WTC11 (cell line): ENCODE measurements at places on chromosomes 4 and X.

DNA sequence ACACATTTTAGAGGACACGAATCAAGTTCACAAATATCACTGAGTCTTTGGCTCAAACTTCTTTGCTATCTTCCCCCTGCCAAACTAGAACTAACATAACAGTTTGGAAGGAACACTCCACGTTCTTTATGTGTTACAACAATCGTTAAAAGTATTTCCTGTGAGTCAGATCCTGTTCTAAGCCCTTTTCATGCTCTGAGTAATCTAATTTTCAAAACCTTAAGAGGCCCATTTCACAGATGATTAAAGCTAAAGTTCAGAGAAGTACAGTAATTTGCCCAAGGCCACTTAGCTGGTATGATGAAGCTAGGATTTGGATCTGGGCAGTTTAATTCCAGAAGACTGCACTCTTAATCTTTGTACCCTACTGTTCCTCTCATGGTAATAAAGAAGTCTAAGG, 854.4 kb upstream of the INTU start:
- no peak overlapping the region for H3K4me3 ChIP-seq
- peaks cover 19% of the 10 kb centered on the region for H3K4me1 ChIP-seq
- H3K27me3 ChIP-seq, result no peaks in the 10 kb centered on the region
- peak overlapping the region; percentile 16; the same call in 1 of the 2 replicates for H3K27ac ChIP-seq

GRCh38 chr4:67459164-67459563, 86.1 kb downstream of the CENPC start:
- peaks cover 13% of the 10 kb centered on the region for H3K4me1 ChIP-seq
- peaks cover 14% of the 10 kb centered on the region for H3K36me3 ChIP-seq
- DNase-seq, result no peak
- H3K4me3 ChIP-seq, result no peak overlapping the region
- no peak overlapping the region for H3K27ac ChIP-seq
- H3K27me3 ChIP-seq, result no peaks in the 10 kb centered on the region

GRCh38 chr4:25209702-25210101, 24.1 kb upstream of the PI4K2B start:
- no peak for DNase-seq
- peak overlapping the region; percentile 8; the same call in 1 of the 2 replicates for H3K27ac ChIP-seq
- no peaks in the 10 kb centered on the region; the same call in 1 of the 2 replicates for H3K27me3 ChIP-seq
- H3K4me1 ChIP-seq, result peaks cover 23% of the 10 kb centered on the region

DNA sequence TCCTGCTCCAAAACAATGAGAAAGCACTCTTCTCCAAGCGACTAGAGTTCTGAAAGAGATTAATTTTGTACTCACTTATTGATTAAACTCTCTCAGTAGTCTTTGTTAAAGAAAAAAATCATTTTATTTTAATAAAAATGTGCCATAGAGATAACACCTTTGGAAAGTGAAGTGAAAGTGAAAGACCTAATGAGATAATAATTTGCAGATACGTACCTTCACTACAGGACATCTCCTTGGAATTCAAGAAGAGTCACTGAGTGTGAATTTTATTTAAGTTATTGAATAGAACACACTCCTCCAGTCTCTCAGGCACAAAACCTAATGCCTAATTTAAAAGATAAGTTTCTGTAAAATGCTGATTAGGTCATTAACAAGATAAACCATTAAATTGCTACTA, 1070.6 kb upstream of the GRID2 start:
- no peaks in the 10 kb centered on the region for H3K27me3 ChIP-seq
- DNase-seq, result no peak
- H3K36me3 ChIP-seq, result no peaks in the 10 kb centered on the region
- peaks cover 9% of the 10 kb centered on the region for H3K4me1 ChIP-seq

DNA sequence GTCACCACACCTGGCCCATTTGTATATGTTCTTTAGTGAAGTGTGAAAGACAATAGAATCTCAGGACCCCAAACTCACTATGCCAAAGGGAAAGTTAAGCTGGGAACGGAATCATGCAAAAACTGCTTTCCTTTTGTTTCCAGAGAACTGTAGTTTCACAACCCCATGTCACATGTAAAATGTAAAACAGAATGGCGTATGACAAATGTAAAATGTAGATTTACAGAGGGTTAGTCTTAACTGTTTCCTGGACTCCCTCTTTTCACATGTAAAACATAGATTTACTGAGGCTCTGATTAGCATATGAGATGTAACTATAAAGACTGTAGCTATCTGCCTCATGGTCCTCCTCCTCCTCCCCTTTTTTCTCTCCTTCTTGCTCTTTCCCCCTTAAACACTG, 66.3 kb downstream of the ABLIM2 start:
- peaks cover 3% of the 10 kb centered on the region for H3K27me3 ChIP-seq
- no peak overlapping the region for H3K27ac ChIP-seq
- no peak overlapping the region for H3K4me3 ChIP-seq
- no peak for DNase-seq
- H3K4me1 ChIP-seq, result 0 out of 2 replicates have a peak, but pooled peaks cover 2% of the 10 kb centered on the region

GRCh38 chr4:88503344-88503743, 20.2 kb downstream of the PYURF start:
- no peaks in the 10 kb centered on the region for H3K27me3 ChIP-seq
- no peak overlapping the region for H3K4me3 ChIP-seq
- H3K27ac ChIP-seq, result no peak overlapping the region
- H3K36me3 ChIP-seq, result no peaks in the 10 kb centered on the region
- DNase-seq, result no peak

DNA sequence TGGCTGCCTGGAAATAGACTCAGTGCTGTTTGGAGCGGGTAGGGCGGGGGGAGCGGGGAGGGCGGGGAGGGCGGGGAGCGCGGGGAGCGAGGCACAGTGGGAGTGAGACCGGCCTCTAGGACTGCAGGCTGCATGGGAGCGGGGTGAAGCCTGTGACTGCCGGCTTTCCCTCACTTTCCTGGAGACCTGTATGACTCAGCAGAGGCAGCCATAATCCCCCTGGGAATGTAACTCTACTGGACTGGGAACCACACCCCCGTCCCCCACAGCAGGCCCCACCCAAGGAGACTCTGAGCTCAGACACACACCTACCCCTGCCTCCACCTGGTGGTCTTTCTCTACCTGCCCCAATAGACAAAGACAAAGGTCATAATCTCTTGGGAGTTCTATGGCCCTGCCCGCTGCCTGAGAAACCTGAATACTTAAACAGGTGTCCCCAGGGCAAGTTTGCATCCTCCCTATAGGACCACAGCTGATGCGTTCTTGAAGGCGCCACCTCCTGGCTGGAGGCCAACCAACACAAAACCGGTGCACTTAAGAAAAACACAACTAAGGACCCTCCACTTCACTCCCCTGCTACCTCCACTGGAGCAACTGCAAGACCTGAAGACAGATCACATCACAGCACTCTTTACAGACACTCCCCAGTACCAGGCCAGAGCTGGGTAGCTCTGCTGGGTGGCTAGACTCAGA, 18.0 kb downstream of the HDAC8 start:
- H3K27ac ChIP-seq, result peak overlapping the region; percentile 95
- H3K27me3 ChIP-seq, result no peaks in the 10 kb centered on the region
- peak; percentile 69 for DNase-seq
- H3K4me1 ChIP-seq, result peaks cover 8% of the 10 kb centered on the region

- H3K27ac ChIP-seq, result peak overlapping the region; percentile 91
- H3K4me3 ChIP-seq, result peak overlapping the region; percentile 7; the same call in 1 of the 2 replicates
- no peaks in the 10 kb centered on the region for H3K27me3 ChIP-seq
- H3K4me1 ChIP-seq, result peaks cover 67% of the 10 kb centered on the region
- peak; percentile 48 for DNase-seq
Measured at GRCh38 chr4:7910952-7911578, 28.6 kb downstream of the AFAP1 start.

- no peak overlapping the region for H3K27ac ChIP-seq
- peaks cover 2% of the 10 kb centered on the region; the same call in 1 of the 2 replicates for H3K36me3 ChIP-seq
- H3K4me1 ChIP-seq, result peaks cover 4% of the 10 kb centered on the region; the same call in 1 of the 2 replicates
- DNase-seq, result no peak
- no peak overlapping the region for H3K4me3 ChIP-seq
Measured at GRCh38 chrX:40908857-40909475, 173.6 kb upstream of the MED14 start.

GRCh38 chr4:176953021-176953420, 160.3 kb upstream of the VEGFC start:
- DNase-seq, result no peak
- no peak overlapping the region for H3K27ac ChIP-seq
- no peak overlapping the region for H3K4me3 ChIP-seq
- peaks cover 24% of the 10 kb centered on the region for H3K36me3 ChIP-seq
- H3K4me1 ChIP-seq, result peaks cover 10% of the 10 kb centered on the region
- H3K27me3 ChIP-seq, result no peaks in the 10 kb centered on the region

- no peak overlapping the region for H3K27ac ChIP-seq
- no peak for DNase-seq
- peaks cover 36% of the 10 kb centered on the region for H3K4me1 ChIP-seq
- peaks cover 1% of the 10 kb centered on the region for H3K27me3 ChIP-seq
- no peak overlapping the region for H3K4me3 ChIP-seq
Measured at GRCh38 chr4:83910693-83911092, 374.8 kb downstream of the GPAT3 start.

DNA sequence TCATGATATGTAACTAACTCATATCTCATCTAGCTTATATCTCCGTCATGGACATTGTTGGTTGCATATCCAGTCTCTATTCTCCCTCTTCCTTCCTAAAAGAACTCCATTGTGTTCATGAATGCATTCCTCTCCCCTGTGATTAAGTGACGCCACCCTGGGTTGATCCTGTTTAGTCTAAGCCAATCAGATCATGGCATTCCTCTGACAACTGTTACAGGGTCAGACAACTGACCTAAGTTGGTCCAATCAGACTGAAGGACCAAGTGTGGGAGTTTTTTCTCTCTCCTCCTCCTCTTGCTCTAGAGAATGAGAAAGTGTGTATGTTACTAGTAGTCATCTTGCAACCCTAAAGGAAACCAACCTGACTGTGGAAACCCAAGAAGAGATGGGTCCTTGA, 3.6 kb downstream of the APOO start:
- peak overlapping the region; percentile 86 for H3K27ac ChIP-seq
- no peaks in the 10 kb centered on the region for H3K27me3 ChIP-seq
- H3K36me3 ChIP-seq, result peaks cover 5% of the 10 kb centered on the region
- peaks cover 27% of the 10 kb centered on the region for H3K4me1 ChIP-seq
- no peak overlapping the region for H3K4me3 ChIP-seq
- DNase-seq, result no peak

- 0 out of 2 replicates have a peak, but pooled peaks cover 7% of the 10 kb centered on the region for H3K36me3 ChIP-seq
- no peak overlapping the region for H3K27ac ChIP-seq
- H3K27me3 ChIP-seq, result no peaks in the 10 kb centered on the region; the same call in 1 of the 2 replicates
Measured at GRCh38 chrX:63930140-63930539, 145.1 kb upstream of the ARHGEF9 start.

- H3K27me3 ChIP-seq, result peaks cover 7% of the 10 kb centered on the region; the same call in 1 of the 2 replicates
- no peaks in the 10 kb centered on the region for H3K36me3 ChIP-seq
- H3K4me3 ChIP-seq, result peak overlapping the region; percentile 85
- peaks cover 46% of the 10 kb centered on the region for H3K4me1 ChIP-seq
- H3K27ac ChIP-seq, result peak overlapping the region; percentile 83
Measured at GRCh38 chr4:54063229-54063628, 1.2 kb downstream of the CHIC2 start.

GRCh38 chrX:44003975-44004374, 30.8 kb upstream of the NDP start:
- no peaks in the 10 kb centered on the region for H3K27me3 ChIP-seq
- peaks cover 4% of the 10 kb centered on the region for H3K4me1 ChIP-seq
- H3K4me3 ChIP-seq, result no peak overlapping the region

DNA sequence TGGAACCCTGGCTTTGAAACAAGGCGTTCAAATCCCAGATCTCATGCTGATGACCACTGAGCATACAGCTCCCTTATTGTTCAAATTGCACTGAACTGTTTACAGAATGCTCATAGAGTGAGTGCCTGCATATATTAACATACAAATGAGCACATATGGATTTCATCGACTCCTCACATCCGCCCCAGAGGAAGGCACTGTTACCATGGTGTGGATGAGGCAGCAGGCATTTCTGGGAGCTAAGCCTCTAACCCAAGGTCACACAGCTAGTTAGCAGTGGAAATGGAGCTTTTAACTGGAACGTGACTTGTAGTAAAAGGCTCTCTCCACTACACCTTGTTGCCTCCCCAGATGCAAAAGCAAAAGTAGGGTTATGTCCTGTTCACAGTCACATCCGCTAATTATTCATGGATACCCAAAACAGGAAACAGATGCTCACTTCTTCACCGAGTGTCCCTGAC, 289.7 kb downstream of the STK32B start:
- no peak overlapping the region for H3K27ac ChIP-seq
- no peak overlapping the region for H3K4me3 ChIP-seq

DNA sequence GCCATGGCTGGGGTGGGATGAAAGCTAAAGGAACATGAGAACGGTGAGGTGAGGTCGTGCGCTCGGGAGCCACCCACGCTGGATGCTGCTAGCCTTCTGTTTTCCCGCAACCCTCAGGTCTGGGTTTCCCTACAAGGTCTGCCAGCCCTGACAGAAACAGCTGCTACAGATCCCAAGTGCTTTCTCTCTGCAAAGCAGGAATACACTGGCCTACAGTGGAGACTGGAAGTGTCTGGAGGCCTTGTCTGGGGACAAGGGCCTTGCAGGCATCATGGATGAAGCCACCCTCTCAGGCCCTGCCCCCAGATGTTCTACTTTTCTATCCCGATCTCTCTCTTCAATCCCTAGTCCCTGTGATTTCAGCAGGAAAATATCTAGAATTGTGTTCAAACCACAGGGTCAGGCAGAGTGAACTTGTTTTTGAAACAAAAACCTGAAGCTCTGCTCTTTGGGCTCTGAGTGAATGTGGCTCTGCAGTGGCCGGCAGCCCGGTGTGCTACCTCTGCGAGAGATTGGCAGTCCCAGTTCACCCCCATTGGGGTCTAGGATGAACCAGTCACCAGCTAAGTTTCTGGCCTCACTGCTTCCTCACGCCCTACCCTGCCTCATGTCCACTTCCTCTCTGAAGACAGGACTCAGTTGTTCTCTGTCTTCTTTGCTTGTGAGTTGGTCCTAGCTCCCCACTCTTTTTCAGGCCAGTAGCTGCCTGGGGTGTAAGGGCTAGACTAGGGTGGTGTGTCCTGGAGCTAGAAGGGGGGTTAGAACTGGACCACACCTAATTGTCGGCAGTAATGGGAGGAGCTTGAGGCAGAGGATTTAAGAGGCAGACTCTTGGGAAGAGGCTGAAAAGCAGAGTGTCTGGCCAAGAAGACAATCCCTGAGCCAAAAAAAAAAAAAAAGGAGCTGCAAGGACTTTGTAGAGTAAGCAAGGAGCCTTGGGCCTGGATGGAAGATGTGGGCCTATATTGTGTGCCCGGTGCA, 89.6 kb downstream of the RTL5 start:
- H3K4me3 ChIP-seq, result no peak overlapping the region
- peaks cover 31% of the 10 kb centered on the region for H3K4me1 ChIP-seq
- no peaks in the 10 kb centered on the region for H3K27me3 ChIP-seq

DNA sequence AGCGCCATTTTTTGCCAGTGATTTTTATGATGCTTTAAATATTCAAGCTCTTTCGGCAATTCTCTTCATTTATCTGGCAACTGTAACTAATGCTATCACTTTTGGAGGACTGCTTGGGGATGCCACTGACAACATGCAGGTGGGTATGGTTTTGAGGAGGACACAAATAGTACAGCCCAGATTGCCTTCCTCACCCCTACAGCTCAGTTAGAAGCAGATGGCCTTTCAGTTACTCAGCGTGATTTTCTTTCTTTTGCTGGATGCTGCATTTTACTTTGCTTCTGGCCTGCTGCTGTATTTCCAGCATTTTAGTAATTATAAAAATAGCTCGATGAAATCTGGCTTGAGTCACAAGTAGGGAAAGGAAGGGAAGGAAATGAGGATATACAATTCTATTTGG, 114.7 kb downstream of the SLC4A4 start:
- no peak overlapping the region for H3K27ac ChIP-seq
- H3K27me3 ChIP-seq, result no peaks in the 10 kb centered on the region
- H3K4me1 ChIP-seq, result no peaks in the 10 kb centered on the region
- DNase-seq, result no peak
- H3K4me3 ChIP-seq, result no peak overlapping the region

- peak; percentile 11 for DNase-seq
- H3K4me1 ChIP-seq, result peaks cover 5% of the 10 kb centered on the region
- no peak overlapping the region for H3K27ac ChIP-seq
- no peaks in the 10 kb centered on the region for H3K36me3 ChIP-seq
Measured at GRCh38 chr4:172596206-172596605, 572.4 kb upstream of the GALNT7 start.
